ENCODE measurements at places on chromosomes 2 and 18.

DNA sequence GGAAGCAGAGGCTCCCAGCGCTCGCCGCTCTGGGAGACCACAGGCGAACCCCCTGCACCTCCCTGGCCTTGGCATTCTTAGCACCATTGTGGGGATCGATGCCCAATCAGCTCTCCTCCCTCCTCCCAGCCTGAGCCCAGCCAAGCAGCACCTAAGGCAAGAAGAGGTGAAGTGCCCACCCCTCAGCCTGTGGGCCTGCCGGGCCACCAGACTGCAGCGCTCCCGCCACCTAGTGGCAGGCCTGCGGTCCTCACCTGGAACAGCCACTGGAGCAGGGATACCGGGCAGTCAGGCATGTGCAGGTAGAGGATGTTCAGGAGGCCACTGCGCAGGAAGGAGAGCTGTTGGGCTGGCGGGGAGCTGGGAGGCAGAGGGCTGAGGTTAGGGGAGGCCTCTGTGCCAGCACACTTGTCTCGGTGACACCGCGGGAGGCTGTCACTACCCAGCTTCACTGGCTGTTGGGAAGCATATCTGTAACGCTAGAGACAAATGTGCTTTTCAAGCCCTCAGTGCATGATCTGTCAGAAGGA lies 35.2 kb downstream of the FAM178B start:
- peak; percentile 42 for DNase-seq

GRCh38 chr2:103819599-103819998 lies 1034.3 kb upstream of the POU3F3 start:
- no peak for DNase-seq

DNA sequence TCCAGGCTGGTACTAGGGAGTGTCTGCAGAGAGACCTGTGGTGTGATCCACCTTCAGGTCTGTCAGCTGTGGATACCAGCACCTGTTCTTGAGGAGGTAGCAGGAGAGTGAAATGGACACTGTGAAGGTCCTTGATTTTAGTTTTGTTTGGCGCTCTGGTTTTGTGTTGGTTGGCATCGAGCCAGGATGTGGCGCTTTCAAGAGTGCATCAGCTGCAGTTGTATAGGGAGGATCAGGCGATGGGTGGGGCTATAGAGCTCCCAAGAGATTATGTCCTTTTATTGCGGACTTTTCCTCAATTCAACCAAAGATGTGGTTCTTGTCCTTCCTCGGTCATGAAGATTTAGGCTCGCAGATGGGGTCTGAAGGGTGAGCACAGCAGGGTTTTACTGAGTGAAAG lies 37.5 kb downstream of the SLC39A10 start:
- no peak for DNase-seq

DNA sequence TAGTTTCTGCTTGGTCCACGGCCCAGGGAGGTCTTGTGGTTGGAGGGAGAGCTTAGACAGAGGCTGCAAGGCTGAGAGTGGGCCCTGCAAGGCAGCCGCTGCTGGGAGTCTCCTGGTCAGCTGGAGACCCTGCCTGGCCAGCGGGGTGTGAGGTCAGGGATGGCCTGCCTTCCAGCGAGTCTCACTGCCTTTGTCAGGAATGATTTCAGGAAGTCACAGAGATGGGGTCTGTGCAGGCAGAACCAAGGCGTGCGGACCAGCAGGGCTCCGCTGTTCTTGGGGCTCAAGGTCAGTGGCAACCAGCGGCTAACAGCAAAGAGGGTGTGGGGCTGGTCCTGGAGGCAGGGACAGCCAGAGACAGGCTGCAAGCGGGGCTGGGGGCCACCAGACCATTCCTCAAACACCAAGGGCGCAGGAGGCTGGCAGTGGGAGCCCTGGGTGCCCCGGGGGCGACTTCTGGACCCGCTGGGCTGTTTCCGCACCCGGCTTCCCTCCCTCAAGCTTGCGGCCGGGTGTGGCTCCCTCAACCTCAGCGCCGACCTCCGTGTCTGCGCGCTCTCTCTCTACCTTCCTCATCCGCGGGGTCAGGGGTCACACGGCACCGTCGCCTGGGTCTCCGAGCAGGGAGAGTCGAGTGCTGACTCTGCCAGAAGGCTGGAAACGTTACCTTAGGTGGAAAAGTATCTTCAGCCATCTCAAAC lies 124.5 kb upstream of the CTDP1 start:
- no peak for DNase-seq

- DNase-seq: no peak
Observed at GRCh38 chr2:120398051-120398995, 52.4 kb downstream of the INHBB start.

- no peak for DNase-seq
Observed at GRCh38 chr2:139374296-139374850, 594.2 kb upstream of the NXPH2 start.

DNA sequence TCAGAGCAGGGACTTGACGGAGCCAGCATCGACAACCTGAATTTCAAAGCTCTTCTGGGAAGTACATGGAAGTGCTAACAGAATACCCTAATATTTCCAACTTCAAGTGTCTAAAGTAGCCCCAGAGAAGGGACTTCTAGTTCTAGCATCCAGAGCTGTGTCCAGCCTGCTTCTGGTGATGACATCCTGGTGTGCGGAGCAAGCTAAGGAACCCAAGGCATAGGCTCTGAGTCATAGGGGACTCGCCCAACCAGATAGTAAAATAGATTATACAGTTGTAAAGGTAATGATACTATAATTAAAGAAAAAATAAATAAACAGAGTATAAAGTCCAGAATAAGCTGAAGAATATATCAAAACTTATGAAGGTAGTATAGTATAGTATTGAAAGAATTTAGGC lies 108.1 kb upstream of the SERPINE2 start:
- no peak for DNase-seq

DNA sequence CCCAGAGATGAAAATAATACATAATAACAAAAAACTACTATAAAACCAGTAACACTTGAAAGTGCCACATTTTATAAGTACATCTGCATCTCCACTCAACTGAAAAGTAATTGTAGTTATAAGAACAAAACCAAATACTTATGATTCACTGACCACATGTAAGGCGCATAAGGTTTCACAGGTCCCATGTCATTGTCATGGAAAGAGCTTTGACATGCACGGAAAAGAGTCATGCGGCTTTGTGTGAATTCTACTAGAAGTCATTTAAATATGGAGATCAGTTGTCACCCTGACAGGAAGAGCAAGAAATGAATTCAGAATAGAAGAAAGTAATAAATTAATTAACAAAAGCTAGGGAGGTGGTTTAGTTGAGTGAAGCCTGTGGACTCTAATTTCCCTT lies 459.1 kb downstream of the CDH2 start:
- DNase-seq: no peak

DNA sequence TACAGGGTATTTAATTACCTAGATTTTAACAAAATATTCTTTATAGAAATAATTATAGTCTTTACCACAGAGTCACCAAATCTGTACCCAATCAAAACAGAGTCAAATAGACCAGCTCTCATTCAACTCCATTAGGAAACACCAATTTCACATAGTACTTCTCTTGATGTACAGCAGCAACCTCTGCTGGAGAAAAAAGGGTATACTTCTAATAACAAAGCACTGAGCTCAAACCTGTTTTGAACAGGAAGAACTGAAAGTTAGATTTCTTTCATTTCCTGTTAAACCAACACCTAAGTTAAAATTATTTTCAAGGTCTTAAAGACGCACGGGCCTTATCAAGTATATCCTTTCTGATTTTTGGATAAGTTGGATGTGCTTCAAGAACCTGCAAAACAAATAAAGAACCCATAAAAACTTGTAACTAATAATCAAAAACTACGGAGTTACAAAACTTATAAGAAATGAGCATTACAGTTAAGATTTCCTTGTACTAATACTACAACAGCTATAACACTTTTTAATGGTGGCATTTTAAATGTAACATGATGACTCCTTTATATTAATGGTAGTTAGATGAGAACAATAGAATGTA lies 79.0 kb downstream of the TTC21B start:
- DNase-seq: no peak

DNA sequence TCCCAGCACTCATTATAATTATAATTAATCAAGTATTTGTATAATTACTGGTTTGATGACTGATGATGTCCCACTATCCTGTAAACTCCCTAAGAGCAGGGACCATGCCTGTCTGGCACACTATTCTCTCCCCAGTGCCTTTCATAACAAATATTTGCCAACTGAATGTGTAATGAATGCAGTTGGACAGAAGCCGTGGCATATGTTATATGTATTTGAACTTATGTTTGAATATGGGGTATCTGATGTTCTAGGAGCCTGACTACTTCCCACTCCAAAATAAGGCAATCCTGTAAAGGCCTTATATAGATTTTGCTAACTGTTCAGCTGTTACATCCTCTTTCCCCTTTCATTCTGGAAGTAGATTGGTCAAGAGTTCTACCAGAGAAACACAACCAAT lies 19.7 kb downstream of the OSBPL6 start:
- no peak for DNase-seq

DNA sequence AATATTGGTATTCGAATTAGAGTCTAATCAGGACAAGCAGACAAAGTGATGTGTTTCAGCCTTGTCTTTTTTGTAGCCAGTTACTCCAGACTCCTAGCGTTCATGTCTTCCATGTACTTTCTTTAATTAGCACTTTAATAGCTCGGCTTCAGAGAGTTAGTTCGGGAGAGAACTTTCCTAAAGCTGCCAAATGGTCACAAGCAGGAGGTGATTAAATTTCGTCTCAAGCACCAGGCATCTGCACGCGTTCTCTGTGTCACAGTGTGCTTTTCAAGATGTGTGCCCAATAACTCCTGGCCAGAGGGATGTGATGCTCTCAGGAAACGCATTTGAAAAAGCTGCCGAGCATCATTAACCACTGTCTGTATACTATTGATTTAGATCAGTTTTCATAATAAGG lies 790.8 kb downstream of the SOCS6 start:
- no peak for DNase-seq

- DNase-seq: no peak
Observed at GRCh38 chr2:105747254-105747894, 2.7 kb downstream of the NCK2 start.

DNA sequence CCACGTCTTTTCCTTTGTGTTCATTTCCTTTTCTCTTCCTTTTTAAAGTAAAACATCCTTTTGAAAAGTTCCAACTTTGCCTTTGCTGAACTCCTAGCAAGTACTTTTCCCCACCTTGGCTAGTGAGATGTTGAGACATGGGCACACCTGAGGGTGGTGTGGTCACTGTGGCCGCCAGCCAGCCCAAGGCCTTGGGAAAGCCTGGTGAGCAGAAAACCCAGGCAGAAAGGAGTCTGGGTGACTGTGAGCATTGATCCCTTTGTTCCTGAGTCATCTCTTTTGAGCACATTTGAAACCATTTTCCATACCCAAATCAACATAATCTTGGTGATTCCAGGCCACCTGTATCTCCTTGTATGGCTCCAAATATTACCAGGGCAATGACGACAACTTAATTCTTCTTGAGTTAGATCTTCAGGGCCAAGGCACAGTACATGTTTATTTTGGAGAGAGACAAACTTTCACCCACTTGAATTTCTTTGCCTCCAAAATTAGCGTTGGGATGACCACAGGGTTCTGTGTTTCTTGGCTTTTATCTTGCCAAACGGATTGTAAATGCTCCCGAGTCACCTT lies 14.5 kb downstream of the EPAS1 start:
- DNase-seq: no peak

- no peak for DNase-seq
Observed at GRCh38 chr2:99821572-99821971, 320.8 kb downstream of the AFF3 start.

DNA sequence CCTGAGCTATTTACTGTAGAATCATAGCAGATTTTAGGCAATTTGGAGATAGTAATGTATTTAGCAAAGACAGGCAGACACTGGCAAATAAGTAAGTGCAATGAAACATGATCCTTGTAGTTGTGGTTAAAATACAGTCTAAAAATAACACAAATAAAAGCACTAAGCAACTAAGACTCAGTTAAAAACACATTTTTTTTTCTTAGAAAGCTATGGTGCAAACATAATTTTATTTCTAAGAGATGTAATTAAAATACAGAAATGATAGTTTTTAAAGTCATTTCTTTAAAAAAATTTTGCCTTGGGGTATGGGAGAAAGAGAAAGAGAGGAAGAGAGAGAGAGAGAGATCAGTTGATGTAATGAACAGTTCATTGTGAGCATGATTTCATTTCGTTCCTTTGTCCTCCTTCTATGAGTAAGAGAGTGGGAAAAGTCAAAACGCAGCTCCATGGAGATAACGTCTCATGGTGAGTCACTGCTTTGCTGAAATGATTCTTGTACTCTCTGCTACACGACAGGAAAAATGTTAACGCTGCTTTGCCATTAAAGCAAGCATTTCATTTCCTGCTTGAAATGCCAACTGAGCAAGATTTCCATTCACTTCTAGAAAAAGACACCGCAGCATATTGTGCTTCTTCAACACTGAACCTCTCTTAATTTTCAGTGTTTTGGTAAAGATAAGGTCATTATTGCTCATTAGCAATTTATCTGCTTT lies 61.3 kb upstream of the PGAP1 start:
- no peak for DNase-seq

GRCh38 chr18:12703664-12704063 lies 822 bp downstream of the PSMG2 start:
- DNase-seq: no peak

DNA sequence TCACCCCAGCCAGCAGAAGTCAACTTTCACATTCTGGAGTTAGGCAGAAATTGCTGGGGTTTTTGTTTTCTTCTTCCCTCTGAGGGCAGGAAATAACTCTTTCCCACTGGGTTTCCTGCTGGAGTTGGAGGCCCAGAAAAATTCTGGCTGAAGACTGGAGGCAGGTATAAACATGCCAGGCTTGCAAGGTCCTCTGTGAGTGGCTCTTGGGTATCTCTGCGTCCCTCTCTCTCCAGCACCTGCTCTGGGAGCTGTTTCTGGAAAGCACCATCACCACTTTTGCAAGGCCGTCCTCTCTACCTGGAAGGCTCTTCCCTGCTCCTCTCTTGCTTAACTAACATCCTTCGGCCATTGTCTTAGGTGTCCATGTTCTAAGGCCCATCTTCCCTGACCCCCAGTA lies 91.0 kb downstream of the MCFD2 start:
- DNase-seq: no peak

DNA sequence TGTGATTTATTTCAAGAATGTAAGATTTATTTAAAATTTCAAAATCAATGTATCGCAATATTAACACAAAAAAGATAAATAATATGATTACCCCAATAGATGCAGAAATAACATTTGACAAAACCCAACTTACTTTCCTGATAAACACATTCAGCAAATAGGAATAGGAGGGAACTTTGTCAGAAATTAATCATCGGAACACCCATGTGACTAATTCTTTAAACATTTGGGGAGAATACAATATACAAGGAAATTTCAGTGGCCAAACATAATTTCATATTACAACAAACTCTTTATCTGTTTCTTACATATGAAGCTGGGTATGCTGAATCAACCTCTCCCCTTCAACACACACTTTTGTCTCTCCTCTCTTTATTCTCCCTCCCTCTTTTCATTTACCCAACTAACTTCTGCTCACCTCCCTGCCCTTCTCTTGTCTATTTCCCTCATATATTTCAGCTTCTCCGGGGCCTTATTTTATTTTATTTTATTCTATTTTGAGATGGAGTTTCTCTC lies 309.6 kb upstream of the CNTNAP5 start:
- DNase-seq: no peak

Data from activated CD8-positive, alpha-beta memory T cell treated with anti-CD3 and anti-CD28 coated beads for 48 hours (primary cell).